ENCODE measurements at places on chromosomes 12 and 14.

DNA sequence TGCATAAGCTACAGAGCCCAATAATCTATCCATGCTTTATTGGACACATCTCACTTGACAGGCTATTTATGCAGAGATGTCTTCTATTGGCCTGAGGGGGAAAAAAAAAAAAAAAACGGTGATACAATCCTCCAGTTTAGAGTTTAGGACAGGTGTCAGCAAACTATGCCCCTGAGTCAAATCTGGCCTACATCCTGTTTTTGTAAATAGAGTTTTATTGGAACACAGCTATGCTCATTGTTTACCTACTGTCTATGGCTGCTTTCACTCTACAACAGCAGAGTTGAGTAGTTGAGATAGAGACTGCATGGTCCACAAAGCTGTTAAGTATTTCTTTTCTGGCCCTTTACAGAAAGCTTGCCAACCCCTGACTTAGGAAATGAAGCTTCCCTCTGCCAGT lies 403.1 kb downstream of the C12orf75 start:
- DNase-seq = no peak

DNA sequence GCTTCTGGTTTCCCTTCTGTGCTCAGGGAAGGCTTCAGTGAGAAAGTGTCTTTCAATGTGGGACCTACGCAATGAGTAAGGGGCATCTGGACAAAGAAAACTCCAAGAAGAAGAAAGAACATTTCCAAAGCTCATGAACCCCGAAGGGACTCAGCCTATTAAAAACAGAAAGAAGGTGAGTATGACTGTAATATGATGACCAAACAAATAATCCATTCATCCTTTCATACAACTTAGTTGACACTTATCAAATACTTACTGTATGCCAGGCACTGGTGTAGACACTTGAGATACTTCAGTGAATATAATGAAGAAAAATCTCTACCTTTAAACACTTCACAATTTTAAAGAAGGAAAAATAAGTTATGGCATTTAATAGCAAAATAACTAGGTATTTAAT lies 1054.2 kb upstream of the FOXG1 start:
- DNase-seq = no peak

DNA sequence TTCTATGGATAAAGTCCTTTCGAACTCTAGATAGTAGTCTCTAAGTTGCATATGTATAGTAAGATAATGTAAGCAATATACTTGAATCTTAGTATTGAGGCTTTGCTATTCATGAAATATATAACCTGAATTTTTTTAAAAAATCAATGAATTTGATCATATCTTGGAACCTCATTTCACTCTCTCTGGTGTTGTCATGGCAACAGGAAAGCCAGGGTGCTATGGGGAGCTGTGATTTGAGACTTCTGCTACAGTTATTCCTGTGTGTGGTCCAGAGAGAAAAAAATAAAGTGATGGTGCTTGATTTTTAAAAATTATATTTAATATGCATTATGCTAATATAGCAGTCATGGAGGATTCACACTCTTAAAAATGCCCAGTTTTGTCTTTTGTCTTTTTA lies 508.0 kb downstream of the SNAPC1 start:
- DNase-seq = no peak

GRCh38 chr12:16857456-16857923 lies 251.5 kb upstream of the LMO3 start:
- DNase-seq = peak; percentile 39

DNA sequence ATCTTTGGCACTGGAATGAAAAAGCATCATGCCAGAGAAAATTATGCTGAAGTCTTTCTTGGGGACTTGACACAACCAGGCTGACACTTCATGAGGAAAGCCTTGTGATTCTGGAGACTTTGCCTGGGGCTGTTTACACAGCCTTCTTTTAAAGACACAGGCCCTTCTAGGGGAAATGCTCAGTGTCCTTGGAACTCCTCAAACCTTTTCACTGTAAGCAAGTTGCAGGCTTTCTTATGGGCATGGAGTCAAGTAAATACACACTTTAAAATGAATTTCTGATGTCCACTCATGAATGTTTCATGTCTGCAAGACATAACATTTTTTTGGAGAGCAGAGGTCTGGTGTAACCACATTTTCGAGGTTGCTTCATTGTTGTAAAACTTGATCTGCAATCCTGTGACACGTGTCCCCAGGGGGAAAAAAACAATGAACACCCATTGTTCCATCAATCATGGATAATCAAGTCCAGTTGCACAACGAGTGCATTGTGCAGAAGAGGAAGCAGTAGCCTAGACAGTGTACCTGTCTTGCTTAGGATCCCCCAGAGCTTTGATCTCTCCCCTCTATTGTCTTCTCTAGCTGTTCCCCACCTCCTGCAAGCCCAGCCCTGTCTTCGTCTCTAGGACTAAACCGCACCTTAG lies 155.1 kb upstream of the PRICKLE1 start:
- no peak for DNase-seq

- no peak for DNase-seq
These were observed 6.2 kb upstream of the SLC7A7 start for GRCh38 chr14:22821193-22822015.

GRCh38 chr14:68295316-68295816 lies 475.8 kb downstream of the RAD51B start:
- no peak for DNase-seq

- DNase-seq = no peak
These were observed 167.7 kb upstream of the DIO2 start for GRCh38 chr14:80379035-80379434.

DNA sequence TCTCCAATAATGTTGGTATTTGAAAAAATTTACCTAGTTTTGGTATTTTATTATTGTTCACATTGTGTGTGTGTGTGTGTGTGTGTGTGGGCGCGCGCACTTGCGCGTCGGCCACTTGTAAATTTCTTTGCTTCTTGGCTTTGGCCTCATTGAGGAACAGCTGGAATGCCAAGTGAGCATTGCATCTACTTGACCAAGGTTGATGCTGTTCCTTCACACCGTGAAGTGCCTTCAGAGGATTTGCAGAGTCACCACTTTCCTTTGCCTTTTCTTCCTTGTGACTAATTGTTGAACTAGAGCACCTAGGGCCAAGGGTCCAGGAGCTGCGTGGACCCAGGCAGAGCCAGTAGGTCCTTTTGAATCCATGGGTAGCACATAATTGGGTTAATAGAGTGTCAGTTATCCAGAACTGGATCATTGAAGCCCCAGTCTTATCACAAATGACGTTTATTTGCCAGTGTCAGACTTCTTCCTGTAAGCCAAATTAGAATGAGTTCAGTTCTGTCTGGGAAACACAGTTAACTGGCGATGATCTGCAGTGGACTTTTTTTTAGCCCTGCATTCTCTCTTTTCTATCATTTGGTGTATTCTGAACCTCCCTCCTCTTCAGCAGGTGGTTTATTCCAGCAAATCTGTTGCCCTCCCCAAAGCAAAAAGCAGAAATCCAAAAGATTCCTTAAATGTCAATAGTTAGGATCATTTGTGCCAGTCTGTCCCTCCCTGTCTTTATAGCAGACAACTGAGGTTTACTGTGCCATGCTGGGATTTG lies 2.6 kb downstream of the PPP2R5C start:
- no peak for DNase-seq

- DNase-seq = no peak
These were observed 14.6 kb upstream of the HDAC7 start for GRCh38 chr12:47834199-47834903.

- no peak for DNase-seq
These were observed 4.2 kb upstream of the PLEKHA5 start for GRCh38 chr12:19125325-19125724.

DNA sequence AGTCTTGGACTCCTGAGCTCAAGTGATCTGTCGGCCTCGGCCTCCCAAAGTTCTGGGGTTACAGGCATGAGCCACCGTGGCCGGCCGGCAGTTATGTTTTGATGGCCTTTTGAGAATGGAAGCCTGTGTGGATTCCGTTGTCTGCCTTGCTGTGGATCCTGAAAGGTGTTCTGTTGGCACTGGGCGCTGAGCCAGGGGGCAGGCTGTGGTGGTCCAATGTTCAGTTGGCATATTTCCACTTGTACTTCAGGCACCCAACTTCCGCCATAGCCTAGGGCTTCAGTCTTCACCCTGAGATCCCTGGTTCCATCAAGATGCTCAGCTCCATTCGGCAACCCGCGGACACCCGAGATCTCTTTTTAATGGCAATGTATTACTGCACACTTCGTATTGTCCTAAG lies 6.3 kb upstream of the RPLP0 start:
- DNase-seq = no peak

DNA sequence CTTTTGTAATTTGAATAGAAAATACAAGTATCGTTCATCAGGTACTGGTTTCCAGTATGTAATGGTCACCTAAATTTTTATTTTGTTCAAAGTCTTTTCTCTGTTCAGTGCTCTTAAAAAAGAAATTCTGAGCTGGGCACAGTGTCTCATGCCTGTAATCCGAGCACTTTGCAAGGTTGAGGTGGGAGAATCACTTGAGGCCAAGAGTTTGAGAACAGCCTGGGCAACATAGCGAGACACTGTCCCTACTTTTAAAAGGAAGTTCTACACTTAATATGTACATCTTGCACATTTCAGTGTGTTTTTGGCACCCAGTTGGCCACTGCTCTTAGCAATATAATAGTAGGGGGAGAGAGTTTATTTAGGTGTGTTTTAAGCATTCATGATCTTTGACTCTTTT lies 27.9 kb downstream of the PCNX1 start:
- no peak for DNase-seq

GRCh38 chr12:67758119-67758518 lies 109.6 kb downstream of the DYRK2 start:
- DNase-seq = peak; percentile 25

DNA sequence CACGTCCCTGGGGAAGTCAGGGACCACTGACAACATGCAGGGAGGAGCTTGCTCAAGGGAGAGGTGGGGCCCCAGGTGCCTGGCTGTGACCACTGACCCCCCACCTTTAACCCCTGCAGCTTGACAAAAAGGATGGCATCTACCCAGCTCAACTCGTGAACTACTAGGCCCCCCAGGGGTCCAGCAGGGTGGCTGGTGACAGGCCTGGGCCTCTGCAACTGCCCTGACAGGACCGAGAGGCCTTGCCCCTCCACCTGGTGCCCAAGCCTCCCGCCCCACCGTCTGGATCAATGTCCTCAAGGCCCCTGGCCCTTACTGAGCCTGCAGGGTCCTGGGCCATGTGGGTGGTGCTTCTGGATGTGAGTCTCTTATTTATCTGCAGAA lies 26.3 kb downstream of the HIP1R start:
- DNase-seq = no peak

GRCh38 chr12:100953677-100954076 lies 159.1 kb downstream of the ANO4 start:
- no peak for DNase-seq

- DNase-seq = no peak
These were observed 132.3 kb downstream of the SNAPC1 start for GRCh38 chr14:61894452-61895077.

GRCh38 chr12:86727160-86727559 lies 471.0 kb upstream of the MGAT4C start:
- no peak for DNase-seq

DNA sequence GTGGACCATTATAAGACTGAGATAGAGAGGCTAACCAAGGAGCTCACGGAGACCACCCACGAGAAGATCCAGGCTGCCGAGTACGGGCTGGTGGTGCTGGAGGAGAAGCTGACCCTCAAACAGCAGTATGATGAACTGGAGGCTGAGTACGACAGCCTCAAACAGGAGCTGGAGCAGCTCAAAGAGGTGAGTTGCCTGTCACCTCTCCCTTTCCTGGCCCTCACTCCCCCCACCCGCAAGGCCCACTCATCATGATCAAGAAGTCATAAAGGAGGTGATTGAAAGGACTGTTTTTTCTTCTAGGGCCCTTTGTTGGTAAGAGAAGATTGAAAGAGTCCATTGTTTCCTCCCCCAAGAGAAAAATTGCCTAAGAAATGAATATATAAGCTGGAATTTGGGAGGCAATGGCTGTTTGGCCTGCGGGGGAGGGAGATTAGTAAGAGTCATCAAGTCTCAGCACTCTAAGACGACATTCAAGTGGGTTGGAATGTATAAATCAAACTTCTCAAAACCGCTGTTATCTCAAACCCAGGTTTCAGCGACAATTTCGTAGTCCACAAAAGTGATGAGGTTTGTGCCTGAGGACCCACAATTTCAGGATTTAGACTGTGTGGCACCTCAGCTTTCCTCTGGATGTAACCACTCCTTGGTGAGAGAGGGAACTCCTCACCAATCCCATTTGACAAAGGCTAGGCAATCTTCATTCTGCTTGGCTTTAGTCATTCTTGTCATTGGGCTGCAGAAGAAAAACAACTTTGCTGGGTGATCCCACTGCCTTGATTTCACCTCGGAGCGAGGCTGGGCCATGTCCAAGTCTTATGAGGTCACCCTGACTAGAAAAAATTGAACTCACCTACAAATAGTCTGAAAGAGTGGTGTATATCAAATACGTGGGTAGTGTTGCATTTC lies 966 bp downstream of the BICD1 start:
- DNase-seq = no peak

- no peak for DNase-seq
These were observed 18.8 kb downstream of the BCL11B start for GRCh38 chr14:99252940-99253868.

GRCh38 chr12:74620921-74621320 lies 83.3 kb downstream of the ATXN7L3B start:
- DNase-seq = no peak

- no peak for DNase-seq
These were observed 448.5 kb downstream of the TMEM121 start for GRCh38 chr14:105974902-105975301.

- no peak for DNase-seq
These were observed 49.7 kb upstream of the KCNH3 start for GRCh38 chr12:49489154-49489553.

DNA sequence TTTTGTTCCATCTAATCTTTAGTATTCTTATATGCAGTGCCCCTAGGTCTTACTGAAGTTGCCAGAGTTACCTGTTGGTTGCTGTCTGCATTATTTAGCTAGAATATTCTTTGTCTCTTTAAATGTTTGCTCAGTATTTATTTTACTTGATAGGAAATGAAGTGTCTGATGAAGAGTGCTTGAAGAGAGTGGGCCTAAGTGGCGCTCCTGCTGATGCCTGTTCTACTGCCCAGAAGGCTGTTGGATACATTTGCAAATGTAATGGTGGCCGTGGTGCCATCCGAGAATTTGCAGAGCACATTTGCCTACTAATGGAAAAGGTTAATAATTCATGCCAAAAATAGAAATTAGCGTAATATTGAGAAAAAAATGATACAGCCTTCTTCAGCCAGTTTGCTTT lies 18.9 kb downstream of the CMAS start:
- DNase-seq = no peak

- no peak for DNase-seq
These were observed 131.1 kb upstream of the G2E3 start for GRCh38 chr14:30427846-30428245.

DNA sequence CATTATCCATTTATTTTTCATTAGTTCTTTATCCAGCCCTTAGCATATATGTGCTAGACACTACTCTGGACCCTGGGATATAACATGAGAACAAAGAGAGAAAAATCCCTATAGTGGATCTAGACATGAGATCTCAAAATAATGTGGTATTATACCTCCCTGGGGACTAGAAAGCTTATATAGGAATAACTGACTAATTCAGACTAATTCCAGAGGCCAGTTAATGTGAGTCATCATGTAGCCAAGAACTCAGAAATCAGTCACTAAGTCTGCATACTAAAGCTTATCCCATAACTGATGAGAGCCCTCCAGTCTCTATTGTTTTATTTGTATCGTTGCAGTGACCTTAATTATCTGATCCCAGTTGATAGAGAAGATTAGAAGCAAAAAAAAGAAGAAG lies 267.1 kb upstream of the RGS6 start:
- no peak for DNase-seq

Data from GM06990 (cell line).